ENCODE measurements at places on chromosomes 3 and 15. TPM values are rescaled to one million over a fixed set of nuclear protein-coding genes. Genes with fewer than 3 reads are reported as not detected.

CSPG4 gene
- 7.5 TPM for total RNA-seq

PPP1R14D gene
- not detected for total RNA-seq

CLEC3B gene
- total RNA-seq = not detected

CSNK1G1 gene
- 29.4 TPM for total RNA-seq

LRRC15 gene
- under 0.01 TPM for total RNA-seq

TKT gene
- 757 TPM for total RNA-seq

STRA6 gene
- 15.7 TPM for total RNA-seq

Measured in placental epithelial cell (primary cell).